ELF-1 (cell line): ENCODE measurements at places on chromosomes 1 and 21.

GRCh38 chr1:107661158-107661557, 303.8 kb downstream of the VAV3 start:
- no peak for DNase-seq

- no peak for DNase-seq
These were observed 43.1 kb upstream of the PTPRC start for GRCh38 chr1:198595765-198596164.

GRCh38 chr1:113990530-113990929, 11.3 kb downstream of the OLFML3 start:
- DNase-seq = no peak

DNA sequence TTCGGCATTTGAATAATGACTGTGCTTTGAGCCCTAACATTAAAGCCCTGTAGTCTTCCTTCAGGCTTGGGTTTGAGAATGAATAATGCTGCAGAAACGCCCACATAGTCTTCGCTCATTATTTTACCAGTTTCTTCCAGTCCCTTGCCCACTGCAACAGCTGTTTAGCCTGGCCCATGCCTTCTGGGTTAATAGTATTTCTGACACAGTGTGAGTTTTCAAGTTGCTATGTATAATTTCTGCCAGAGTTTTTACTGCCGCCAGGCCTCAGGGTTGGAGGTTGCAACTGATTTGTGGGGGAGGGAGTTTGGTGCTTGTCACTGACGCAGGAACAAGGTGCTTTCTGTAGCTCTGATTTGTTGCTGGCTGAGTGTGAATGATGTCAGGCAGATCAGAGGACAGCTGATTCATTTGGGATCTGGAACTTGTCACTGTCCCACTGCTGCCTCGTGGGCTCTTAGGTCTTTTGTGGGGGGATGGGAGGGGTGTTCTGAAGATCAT, 109.8 kb downstream of the MAST2 start:
- DNase-seq = peak; percentile 91

DNA sequence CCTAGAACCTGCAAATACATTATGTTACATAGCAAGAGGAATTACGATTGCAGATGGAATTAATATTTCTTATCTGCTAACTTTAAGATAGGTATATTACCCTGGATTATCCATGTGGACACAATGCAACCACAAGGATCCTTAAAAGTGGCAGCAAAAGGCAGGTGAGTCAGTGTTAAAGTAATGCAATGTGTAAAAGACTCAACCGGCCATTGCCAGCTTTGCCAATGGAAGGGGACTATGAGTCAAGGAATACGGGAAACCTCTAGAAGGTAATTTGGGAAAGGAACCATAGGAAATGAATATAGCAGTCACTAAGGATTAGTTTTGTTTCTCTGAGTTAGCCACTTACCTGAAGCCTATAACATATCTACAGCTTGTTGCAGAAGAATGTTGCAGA, 692.1 kb upstream of the ZP4 start:
- DNase-seq = no peak

DNA sequence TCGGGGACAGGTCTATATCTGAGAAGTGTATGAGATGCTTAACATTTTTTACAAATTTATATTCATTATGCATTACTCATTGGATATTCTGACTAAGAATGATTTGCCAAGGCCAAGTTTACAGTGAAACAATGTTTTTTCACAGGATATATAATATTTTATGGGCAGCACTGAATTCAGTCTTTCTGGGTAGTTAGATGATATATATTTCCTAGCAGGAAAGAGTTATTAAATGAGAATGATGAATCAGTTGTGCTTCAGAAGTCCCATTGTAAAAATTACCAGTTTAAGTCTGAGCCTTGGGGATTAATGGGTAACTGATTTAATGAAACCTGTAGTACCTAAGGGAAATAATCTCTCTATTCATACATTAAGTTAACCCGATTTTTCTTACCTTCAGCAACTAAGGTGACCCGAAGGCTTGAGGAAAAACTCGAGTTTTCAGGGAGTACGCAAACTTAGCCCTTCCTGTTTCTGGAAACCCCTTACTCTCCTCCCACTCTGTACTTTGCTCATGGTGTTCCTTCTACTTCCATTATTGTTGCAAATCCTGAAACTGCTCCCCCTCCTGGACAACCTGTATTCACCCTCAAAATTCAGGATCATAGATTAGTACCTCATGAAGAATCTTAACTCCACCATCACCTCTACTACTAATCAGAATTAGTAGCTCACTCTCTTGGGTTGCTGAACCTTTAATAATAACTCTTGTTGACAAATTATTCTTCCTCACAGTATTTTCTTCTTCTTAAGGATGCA, 135.1 kb downstream of the AK5 start:
- DNase-seq = no peak

GRCh38 chr1:82321794-82322193, 521.1 kb downstream of the ADGRL2 start:
- DNase-seq = no peak

DNA sequence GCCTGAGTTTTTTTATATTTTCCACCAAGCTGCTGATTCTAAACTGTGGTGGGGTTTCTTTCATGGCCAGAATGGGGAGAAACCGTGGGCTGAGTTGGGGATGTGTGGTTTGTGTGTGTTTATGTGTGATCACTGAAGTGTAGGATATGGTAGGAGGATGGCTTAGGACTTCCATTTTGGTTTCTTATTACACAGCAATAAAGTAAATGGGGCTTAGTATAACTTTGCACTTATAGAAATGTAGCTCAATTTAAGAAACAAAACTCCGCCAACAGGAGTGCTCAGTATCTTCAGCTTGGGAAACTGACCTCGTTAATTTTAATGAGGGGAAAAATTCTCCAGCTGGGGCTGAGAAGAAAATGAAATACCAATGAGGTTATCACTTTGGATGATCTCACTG, 77.8 kb downstream of the PBX1 start:
- DNase-seq = no peak

GRCh38 chr1:94332952-94333351, 85.2 kb upstream of the ABCD3 start:
- no peak for DNase-seq

GRCh38 chr21:35178827-35179226, 129.7 kb upstream of the RUNX1 start:
- DNase-seq = no peak

DNA sequence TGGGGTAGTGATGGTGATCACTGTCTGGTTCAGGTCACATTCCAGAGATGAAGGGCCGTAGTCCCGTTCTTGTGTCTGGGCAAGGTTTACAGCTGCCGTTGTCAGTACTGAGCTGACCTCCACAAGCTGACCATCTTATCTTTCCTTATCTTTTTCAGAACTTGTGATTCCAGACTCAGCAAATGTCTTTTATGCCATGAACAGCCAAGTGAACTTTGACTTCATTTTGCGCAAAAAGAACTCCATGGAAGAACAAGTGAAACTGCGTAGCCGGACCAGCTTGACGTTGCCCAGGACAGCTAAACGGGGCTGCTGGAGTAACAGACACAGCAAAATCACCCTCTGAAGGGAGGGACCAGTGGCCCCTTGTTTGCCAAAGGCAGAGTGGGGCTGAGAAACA, 111.6 kb downstream of the COLGALT2 start:
- peak; percentile 23 for DNase-seq

DNA sequence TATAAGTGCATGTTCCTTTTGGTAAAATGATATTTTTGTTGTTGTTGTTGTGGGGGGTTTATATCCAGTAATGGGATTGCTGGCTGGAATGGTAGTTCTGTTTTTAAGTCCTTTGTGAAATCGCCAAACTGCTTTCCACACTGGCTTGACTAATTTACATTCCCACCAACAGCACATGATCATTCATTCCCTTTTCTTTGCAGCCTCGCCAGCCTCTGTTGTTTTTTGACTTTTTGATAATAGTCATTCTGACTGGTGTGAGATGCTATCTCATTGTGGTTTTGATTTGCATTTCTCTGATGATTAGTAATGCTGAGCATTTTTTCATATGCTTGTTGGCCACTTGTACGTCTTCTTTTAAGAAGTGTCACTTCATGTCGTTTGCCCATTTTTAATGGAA, 188.5 kb upstream of the CHRM3 start:
- DNase-seq = no peak

DNA sequence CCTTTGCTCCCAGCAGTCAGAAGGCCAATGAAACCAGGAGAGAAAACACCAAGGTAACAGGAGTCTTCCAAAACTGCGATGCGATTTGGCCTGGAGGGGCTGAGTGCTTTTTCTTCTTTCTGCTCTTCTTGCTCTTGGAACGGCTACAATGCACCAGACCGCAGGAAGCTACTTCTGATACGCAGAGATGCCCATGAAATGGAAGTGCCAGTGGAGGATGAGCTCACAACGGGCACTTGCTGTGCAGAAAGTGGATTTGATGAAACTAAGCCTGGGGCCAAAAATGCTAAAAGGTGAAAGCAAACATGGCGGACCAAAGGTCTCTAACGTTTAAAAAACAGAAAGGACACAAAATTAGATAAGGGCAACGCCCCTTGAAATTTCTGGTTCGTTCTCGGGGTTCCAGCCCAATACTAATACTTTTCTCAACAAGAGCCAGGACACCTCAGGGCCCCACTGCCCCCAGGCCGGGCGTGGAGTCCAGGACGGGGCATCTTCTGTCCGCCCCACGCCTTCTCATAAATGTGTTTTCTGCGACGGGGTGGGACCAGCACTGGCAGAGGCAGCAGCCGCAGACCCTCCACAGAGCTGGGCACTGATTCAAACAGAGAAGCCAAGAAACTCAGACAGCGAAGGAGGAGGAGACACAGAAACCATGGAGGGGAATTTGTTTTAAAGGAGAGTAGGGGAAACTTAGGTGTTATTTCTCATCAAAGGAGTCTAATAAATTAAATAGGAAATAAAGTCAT, 101.3 kb downstream of the CRYAA start:
- DNase-seq = no peak

DNA sequence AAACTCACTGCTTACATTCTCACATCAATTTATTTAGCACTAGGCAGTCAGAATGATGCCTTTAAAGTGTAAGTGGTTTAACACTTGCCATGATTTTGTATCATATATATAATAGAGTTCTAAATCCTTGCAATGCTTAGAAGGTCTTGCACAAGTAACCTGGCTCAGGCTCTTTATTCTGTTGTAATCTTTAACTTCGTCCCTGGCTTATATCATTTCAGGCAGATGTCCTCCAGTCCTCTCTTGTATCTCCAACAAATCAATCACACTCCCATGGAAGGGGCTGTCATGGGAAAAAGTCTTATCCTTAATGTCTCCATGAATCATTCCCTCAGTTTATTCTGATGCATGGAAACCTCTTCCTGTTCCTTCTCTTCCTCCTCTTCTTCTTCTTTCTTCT, 841.6 kb upstream of the B3GALT2 start:
- DNase-seq = no peak
